ENCODE measurements at places on chromosomes 7 and 10. TPM values are rescaled to one million over a fixed set of nuclear protein-coding genes. Genes with fewer than 3 reads are reported as not detected.

DNA sequence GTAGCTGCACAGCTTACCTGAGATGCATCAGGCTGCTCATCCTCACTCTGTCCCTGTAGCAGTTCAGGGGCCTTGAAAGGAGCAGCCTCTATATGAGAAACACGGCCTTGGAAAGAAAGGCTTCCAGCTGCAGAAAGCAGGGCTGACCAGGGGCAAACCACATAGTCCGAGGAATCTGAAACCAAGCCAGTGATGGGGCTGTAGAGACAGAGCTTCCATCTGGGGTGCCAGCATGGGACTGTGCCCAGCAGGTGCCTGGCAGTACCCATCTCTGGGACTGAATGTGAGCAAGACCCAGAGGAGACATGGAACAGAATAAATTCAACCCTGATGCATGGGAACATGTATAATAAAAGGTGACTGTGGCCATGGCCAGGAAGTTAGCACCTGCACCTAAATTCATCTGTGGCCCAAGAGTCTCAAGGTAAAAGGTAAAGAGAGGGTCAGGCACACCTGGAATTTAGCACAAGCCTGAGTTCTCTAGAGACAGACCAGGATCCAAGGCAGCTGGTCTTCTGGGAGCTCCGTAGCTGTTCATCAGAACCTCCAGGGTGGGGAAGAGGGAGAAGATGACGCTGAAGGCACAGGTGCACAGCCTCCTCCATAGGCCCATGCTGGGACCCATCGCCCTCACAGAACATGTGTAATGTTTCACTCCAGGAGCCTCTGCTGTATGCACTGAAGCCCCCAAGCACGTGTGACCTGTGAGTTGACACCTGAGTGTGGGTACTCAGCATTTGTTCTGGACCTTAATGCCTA lies 25.3 kb downstream of the FRMPD2 start:
- DNase-seq, result no peak

DNA sequence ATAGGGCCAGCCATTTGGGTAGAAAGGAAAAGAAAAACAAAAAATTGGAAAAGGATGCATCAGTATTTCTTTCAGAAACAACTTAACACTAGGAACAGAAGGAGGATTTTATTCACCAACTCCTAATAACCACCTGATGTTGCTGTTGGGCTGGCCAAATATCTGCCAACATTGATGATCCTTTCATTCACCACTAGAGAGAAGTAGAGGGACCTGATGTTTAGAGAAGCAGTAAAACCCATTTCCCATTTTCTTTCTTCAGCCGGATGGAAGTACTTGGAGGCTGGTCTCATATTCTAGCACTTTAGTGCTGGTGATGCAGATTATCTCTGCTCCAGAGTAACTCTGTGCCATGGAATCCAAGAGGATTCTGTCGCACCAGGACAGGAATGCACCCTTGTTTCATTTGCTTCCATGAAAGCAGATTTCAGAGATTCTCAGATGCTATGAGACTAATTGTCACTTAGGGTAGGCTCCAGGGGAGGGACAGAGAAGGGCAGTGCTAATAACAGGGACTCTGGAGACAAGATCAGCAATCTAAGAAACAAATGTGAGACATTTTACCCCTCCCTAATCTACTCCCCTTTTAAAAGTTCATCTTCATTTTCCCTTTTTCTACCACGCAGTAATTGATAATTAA lies 3.1 kb downstream of the KLLN start:
- DNase-seq, result peak; percentile 83

DNA sequence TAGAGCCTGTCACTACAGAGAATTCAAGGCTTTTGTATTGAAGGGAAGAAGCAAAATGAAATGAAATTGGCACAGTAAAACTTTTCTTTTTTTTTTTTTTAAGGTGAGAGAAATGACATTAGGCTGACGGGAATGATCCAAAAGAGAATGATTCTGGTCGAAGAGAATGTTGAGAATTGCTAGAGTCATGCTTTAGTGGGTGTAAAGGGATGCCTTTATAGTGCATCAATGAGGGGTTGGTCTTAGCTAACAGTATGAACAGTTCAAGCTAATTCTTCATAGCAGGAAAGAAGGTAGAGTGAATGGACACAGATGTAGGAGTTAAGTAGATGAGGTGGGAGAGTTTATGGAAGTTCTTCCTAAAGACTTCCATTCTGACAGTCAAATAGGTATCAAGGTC lies 32.3 kb upstream of the LSM8 start:
- DNase-seq, result no peak

- no peak for DNase-seq
Measured at GRCh38 chr7:96016056-96016586, 243.8 kb downstream of the DYNC1I1 start.

GRCh38 chr10:49298983-49299815 lies at the start of gene C10orf71:
TSS of gene C10orf71 (plus strand) at chr10:49299170. CDS start at chr10:49322546, 23,376 bp downstream.
- DNase-seq, result no peak

- DNase-seq, result no peak
Measured at GRCh38 chr10:72409167-72409566, 54.4 kb upstream of the DNAJB12 start.

GRCh38 chr7:111833466-111833865 lies 271.2 kb upstream of the IMMP2L start:
- peak; percentile 27 for DNase-seq

- no peak for DNase-seq
Measured at GRCh38 chr7:42924223-42924838, 7.6 kb downstream of the PSMA2 start.

DNA sequence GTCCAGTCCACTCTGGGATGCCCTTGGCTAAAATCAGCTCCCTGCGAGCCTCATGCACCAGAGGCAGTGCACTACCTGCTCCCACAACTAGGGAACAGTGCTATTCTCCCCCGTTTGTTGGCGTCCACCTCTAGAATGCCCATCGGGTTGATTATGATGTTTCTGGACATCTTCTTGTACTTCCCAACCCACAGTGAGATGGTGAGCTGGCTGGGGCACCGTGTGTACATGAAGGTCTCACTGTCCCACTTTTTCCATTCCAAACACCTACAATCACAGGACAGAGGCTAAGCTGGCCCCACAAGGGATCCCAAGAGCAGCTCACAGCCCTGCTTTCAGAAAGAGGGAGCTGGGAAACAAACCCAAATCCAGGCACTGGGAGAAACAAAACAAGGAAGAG lies 126.2 kb upstream of the ZNF92 start:
- DNase-seq, result no peak

DNA sequence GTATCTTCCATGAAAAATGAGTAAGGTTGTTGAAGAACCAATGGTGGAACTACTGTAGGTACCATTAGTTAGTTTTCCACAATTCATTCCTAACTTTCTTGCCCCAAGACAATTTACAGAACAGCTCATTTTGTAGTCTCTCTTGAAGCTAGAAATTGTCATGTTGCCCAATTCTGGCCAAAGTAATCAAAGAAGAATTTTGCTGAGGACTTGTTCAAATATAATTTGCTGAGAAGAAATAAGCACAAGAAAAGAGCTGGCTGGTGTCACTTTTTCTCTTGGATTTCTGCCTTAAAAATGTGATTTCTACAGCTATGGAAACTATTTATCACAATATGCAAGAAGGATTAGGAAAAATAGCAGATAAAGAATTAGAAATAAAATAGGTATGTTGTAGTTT lies 199.2 kb upstream of the SEMA3A start:
- no peak for DNase-seq

- no peak for DNase-seq
Measured at GRCh38 chr7:112172870-112173567, 33.2 kb downstream of the DOCK4 start.

- DNase-seq, result no peak
Measured at GRCh38 chr7:143992670-143993069, 7.5 kb upstream of the OR6B1 start.

- DNase-seq, result no peak
Measured at GRCh38 chr7:2810682-2811415, 33.3 kb downstream of the GNA12 start.

- DNase-seq, result no peak
Measured at GRCh38 chr7:148382596-148382995, 208.0 kb upstream of the C7orf33 start.

Gene PGAM2
- not detected for total RNA-seq

Gene AKR1D1
- total RNA-seq, result not detected

Gene MAP3K8
- total RNA-seq, result 0.67 TPM

Gene LRRN3
- not detected for total RNA-seq

Gene PDK4
- total RNA-seq, result not detected

Gene FZD1
- 6.2 TPM for total RNA-seq

Measured in HT1080 (cell line).